ENCODE measurements at places on chromosomes 4 and X.

DNA sequence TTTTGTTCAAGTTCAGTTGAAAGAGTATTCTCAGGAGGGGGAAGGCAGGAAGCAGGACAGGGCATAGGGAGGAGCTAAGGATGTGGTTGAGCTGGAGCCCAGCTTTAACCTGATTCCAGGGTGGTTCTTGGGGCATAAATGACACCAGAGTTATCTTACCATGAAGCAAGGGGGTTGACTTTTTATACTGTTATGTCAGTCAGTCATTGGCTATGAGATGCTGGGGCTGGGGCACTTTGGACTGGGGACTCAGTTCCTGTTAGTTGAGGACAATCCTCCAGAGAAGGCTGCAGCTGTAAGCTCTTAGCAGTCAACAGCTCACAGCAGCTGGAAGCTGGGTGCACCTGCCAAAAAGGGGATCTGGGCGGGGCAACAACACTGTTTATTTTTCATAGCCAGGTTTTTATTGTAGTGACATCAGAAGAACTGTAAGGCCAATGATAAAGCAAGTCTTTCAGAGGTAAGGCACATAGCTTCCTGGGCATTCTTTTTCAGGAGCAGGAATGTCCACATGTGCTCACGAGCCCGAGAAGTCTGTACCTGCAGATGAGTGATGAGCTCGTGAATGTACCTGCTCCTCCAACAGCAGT lies 78.5 kb downstream of the MID1IP1 start:
- peak; percentile 4 for DNase-seq

DNA sequence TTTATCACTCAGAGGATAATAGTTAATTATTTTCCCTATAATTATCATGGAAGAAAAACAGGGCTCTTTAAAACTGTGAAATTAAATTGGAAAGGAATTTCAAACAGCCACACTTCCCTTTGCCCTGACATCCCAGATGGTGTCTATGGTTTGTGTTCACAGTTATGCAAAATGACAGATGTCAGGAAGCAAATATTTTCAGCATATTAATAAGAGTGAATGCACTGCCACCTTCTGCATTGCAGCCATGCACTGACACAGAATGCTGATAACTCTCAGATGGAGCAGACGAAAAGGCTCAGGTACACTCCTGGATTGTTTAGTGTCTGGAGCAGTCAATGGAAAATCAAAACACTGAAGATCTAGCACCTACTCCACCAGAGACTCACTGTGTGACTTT lies 57.6 kb downstream of the RWDD4 start:
- DNase-seq = no peak

- no peak for DNase-seq
These were observed 36.1 kb downstream of the NSG1 start for GRCh38 chr4:4422856-4423499.

DNA sequence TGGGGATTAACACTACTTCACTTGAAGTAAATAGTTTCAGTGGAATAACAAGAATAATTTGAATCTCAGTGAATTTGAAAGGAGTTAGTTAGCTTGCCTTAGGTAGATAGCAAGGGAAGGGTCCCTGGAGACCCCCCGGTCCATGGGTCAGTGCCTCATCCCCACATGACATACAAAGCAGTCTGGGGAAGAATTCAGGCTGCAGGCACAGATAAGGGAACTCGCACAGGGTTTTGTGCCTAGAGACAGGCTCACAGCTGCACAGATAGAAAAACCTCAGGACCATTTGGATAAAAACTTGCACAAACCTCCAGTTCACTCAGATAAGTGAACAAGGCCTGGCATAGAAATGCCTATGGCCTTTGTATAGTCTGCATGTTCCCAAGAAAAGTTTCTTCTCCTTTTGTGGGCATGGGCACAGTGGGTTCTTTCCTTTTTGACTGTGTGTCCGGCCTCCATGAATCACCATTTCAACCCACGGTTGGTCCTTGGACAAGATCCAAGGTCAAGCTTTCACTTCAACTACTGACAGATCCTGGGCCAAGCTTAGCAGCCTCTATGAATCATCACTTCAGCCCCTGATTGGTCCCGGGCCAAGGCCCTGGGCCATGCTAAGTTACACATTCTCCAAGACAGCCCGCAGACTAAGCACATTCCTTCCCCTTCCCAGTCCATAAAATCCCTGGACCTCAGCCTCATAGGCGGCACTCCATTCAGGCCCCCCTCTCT lies 108.3 kb upstream of the KLHL4 start:
- DNase-seq = no peak

DNA sequence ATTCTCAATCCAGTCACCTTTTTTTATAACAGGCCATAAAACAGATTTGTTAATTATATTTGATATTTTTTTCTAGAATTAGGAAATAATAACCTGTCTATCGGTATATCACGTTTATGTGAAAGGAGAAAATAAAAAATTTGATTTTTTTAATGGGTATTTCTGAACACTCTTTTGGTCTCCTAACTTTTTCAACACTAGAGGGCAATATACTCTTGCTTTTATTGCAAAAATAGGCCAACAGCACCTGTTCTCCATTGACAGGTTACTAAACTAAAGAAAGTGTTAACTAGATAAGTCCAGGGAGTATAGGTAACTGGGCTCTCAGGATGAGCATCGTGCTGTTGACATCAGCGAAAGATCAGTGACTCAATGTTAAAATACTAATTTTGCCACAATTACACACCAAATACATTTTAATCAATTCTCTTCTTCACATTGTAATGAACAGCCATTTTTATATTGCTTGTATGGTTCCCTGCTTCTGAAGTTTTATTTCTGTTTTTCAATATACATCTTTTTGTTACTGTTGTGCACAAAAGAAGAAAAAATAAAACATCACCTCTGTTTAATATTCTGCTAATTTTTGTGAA lies 22.8 kb downstream of the NDST4 start:
- no peak for DNase-seq

GRCh38 chrX:69152417-69152841 lies 12.8 kb downstream of the PJA1 start:
- DNase-seq = no peak

DNA sequence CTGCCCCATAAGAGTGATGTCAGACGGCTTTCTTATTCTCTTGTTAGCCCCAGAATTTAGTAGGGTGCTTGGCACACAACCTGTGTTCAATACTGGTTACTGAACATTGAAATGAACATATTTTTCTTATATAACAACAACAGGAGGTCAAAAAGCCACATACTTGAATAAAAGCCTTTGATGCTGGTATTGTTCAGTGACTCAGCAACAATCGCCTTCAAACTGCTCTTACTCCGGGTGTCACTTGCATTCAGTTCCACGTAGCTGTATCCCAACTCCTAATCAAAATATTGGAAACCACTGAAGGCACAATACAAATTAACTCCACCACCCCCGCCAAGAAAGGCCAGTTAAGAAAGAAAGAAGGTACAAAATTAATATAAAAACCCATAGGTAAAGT lies 61.5 kb downstream of the RFC1 start:
- DNase-seq = no peak

DNA sequence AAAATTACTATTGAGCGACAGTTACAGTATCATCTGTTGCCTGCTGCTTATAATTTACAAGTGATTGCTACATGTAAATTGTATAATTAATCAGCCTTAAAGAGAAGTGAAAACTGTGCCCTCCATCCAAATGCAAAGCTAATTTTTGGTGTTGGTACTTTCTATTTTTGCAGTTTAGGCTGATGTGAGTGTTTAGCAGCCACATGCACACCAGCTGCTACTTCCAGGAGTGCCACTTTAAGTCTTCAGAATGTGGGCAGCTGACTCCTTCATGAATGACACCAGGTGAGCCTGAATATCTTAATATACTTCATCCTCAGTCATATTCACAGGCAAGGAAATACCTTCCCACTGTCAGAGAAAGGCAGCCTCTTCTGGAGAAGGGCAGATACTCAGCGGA lies 149.8 kb upstream of the RASGEF1B start:
- DNase-seq = no peak

GRCh38 chr4:72377491-72378194 lies 191.4 kb downstream of the ADAMTS3 start:
- DNase-seq = no peak

- DNase-seq = no peak
These were observed 112.1 kb downstream of the AFAP1 start for GRCh38 chr4:7827566-7827965.

GRCh38 chr4:95761426-95761825 lies 78.5 kb upstream of the PDHA2 start:
- DNase-seq = no peak

DNA sequence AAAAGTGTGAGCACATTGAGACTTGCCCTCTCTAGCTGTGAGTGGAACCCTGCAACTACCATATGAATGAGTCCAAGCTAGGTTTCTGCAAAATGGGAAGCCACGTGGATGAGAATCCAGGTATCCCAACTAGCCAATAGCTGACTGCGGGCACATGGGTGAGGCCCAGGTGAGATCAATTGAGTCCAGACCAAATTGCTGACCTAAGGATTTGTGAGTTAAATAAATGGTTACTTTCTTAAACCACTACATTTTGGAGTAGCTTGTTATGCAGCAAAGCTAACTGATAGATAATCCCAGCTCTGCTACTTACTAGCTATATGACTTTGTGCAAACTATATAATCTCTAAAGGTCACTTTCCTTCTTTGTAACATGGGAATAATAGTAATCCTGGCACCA lies 150.3 kb upstream of the LCORL start:
- no peak for DNase-seq

Measured in activated naive CD4-positive, alpha-beta T cell (primary cell).